ENCODE measurements at places on chromosomes 6 and 20.

DNA sequence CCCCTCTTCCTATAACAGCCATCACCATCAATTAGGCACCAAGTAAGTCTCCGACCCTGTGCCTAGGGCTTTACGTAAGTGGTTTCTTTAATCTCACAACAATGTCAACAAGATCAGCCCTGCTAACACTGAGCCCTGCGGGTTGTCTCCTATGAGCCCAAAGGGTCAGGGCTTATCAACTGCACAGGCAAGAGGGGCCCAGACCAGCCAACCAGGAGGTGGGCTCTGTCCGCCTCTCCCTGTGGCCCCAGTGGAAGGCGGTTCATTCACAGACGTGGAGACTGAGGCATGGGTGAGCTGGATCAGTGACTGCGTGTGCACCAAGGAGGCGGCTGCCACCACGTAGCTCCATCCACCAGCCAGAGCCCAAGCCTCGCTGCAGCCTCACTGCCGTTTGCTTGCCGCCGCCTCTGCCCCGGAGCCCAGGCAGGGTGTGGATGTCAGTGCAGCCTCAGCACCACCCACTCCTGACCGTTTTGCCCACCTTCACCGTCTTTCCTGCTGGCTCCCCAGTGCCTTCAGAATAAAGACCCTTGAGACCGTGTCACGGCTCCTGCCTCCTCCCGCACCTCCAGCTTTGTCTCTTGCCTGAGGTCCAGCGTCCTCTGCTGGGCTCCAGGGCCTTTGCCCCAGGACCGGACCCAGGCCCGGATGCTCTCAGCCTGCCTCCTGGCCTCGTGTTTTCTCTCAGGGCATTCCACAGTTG is 78.7 kb downstream of the DLL1 start:
- DNase-seq: no peak

- DNase-seq: no peak
Measured at GRCh38 chr6:14716499-14717146, 529.2 kb upstream of the JARID2 start.

GRCh38 chr6:79600812-79601609 is 30.1 kb upstream of the SH3BGRL2 start:
- DNase-seq: no peak

GRCh38 chr6:77987035-77987384 is 334.2 kb downstream of the MEI4 start:
- DNase-seq: no peak

DNA sequence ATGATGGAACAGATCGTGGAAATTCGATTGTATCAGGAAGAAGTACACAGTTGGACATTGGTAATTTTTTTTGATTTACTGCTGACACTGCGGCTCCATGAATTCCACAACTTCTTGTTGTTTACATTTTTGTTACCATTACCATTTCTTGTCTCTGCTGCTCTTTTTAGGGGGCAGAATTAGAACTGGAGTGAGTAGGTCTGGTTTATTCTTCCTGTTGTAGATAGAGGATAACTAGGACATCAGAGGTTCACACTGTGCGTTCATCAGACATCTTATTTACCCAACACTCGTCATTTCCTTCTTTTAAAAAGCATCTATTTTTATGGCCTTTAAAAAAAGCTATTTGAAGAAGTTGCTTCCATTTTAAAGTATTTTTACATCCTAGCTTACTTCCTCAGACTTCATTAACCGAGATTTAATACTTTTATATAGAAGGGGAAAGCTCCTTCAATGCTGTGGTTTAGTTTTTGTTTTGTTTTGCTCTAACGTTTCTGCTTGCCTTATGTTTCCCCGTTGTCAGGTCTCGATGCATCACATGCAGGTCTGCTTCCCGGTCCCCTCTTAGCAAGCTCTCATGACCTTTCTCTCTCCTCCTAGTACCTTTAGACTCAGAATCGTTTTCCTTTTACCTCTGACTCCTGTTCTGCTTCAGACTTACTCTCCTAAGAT is 139.1 kb downstream of the ARID1B start:
- no peak for DNase-seq

DNA sequence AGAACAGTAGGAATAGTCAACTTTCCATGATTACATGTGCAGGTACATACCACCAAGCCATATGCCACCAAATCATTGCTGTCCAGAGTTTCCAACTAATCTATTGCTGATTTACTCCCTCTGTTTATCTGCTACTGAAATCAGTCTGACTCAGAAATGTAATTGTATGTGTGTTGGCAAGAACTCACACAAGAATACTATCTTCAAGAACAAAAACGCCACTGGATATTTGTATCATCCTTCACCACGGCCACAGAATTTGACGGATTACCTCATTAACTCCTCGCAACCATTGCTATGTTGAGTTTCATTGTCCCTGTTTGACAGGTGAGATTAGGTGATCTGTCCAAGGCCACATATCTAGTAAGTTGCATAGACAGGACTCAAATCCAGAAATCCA is 159.2 kb downstream of the GMPR start:
- no peak for DNase-seq

DNA sequence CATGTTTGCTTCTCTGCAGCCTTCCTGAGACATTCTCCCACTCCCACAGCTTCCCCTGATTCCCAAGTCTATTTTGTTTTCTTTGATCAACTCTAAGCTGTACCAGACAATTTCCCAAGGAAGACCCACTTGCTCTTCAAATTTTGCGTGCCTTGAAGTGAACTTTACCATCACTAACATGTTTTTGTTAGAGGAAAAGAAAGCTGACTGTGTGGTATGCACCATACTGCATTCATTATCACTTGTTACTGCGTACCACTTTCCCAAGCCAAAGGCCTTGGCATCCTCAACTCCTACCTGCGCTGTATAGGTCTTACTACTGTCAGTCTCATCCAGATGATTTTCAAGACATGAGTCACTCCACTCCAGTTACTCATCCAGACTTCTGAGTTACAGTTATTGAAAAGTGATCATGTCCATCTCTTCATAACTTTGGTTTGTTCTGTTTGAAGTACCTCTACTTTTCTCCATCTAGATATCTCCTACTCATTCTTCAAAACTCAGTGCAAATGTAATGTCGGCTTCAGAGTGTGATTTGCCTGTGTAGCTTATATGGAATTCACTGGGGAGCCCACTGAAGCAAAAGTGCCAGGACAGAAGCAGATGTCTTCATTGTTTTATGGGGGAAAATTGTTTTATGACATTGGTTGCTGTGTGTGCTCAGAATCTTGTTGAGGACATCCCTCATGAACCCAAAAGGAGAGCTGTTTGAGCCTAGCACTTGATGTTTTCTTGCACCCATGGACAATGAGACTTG is 5.2 kb downstream of the RPS12 start:
- no peak for DNase-seq
